Stimulated activated CD8-positive, alpha-beta memory T cell treated with anti-CD3 and anti-CD28 coated beads, Interleukin-15, amount 100 ng/mL, for 1 hour (primary cell): ENCODE measurements at places on chromosomes 1 and 21.

- DNase-seq: no peak
Observed at GRCh38 chr1:12148160-12148957, 18.4 kb upstream of the TNFRSF1B start.

GRCh38 chr1:248798791-248799190 lies 26.9 kb downstream of the SH3BP5L start:
- DNase-seq: no peak

DNA sequence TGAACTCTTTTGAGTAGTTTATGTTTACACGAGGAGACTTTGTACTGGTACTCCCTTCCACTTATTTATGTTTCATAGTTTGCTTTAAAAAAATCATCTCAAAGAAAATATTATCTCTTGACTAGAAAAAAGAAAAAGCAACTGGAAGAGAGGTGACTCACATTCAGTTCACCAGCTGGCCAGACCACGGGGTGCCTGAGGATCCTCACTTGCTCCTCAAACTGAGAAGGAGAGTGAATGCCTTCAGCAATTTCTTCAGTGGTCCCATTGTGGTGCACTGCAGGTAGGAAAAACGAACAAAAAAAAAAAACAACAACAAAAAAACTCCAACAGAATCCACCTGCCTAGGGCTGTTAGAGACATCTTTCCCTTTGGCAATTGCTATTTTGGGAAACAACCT lies 102.9 kb downstream of the PTPRC start:
- DNase-seq: no peak

GRCh38 chr1:4794020-4794780 lies 139.8 kb downstream of the AJAP1 start:
- no peak for DNase-seq

GRCh38 chr1:54302951-54303843 lies 103.0 kb downstream of the SSBP3 start:
- no peak for DNase-seq

DNA sequence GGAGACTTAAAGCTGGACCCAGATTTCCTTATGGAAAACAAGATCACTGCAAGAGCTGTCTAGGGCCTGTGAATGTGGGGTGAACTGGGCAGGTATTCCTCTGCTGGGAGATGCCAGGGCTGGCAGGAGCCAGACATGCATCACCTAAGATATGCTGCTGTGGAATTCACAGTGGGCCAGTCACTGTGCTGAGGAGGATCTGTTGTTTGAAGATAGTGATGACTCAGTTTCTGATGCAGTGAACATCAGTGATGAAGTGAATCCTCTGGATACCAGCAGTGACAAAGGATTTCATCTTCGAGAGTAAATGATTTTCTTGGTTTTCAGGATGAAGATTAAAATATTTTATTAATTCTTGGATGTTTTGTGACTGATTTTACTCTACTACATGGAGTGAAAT lies 29.9 kb upstream of the CAMSAP2 start:
- no peak for DNase-seq

GRCh38 chr1:77290576-77290975 lies 8.8 kb downstream of the AK5 start:
- DNase-seq: no peak
